ENCODE measurements at places on chromosomes 4 and X. TPM values are rescaled to one million over a fixed set of nuclear protein-coding genes. Genes with fewer than 3 reads are reported as not detected.

The CYSLTR1 gene
- 10.7 TPM for polyA plus RNA-seq

The RASL11B gene
- 0.36 TPM for polyA plus RNA-seq

The FGF5 gene
- polyA plus RNA-seq = not detected

The TLR6 gene
- polyA plus RNA-seq = 10.0 TPM

The UNC5C gene
- polyA plus RNA-seq = not detected

The TEC gene
- polyA plus RNA-seq = 2.0 TPM

The EVC gene
- not detected for polyA plus RNA-seq

The PIN4 gene
- 2.5 TPM for polyA plus RNA-seq

The CDX4 gene
- polyA plus RNA-seq = not detected

Data from B cell (primary cell).